ENCODE measurements at places on chromosomes 11 and 22.

DNA sequence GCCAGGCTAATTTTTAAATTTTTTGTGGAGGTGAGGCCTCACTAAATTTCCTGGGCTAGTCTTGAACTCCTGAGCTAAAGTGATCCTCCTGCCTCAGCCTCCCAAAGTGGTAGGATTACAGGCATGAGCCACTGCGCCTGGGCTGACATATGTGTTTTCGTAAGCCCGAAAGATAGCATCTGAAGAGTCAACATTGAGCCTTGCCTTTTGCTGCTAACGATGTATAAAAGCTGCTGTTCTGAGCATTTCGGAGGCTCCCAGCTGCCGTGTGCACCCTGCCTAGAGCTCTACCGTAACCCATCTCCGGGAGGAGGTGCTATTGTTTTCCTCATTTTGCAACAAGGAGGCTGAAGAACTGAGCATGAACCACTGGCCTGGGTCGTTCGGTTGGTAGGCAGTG is 18.1 kb upstream of the PPP6R3 start:
- no peak for DNase-seq

DNA sequence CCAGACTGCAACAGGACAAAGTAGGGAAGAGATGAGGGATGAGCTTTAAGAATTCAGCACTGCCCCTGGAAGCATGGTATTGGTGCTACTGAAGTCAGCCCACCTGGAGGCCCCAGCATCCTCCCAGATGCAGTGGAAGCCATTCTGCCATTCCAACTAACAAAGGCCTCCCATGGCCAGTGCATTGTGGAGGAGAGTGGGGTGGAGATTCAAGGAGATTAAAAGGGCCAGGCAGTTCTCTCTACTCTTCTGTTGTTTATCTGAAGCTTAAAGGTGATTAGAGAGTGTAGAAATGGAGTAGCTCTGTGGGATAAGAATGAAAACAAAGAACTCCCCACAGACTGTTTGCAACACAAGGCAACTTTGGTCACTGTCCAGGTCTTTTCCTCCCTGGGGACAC is 24.1 kb upstream of the TSKU start:
- no peak for DNase-seq

- no peak for DNase-seq
Observed at GRCh38 chr11:11069841-11070835, 212.3 kb upstream of the ZBED5 start.

GRCh38 chr11:68042219-68043028 is 3.6 kb downstream of the TCIRG1 start:
- no peak for DNase-seq

Data from hematopoietic multipotent progenitor cell (in vitro differentiated cells).